ENCODE measurements at places on chromosomes 12 and 14.

GRCh38 chr14:91373591-91374254, 43.9 kb downstream of the CCDC88C start:
- peak; percentile 65 for DNase-seq

DNA sequence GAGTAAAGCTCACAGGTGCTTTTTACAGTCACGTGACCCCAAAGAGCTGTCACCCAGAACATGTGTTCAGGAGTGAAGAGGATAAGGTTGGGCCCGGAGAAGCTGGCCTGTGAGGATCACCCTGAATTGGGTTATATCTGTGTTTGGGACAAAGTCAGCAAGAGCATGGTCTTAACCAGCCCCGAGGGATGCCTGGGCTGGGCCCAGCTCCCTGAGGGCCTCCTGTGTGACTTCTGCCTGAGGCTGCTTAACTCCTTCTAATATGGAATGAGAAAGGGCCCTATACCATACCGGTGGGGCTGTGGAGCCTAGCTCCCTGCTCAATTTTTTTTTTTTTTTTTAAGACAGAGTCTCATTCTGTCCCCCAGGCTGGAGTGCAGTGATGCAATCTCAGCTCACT, 2.5 kb downstream of the CDCA4 start:
- DNase-seq = no peak

- no peak for DNase-seq
These were observed 259.0 kb upstream of the E2F7 start for GRCh38 chr12:77324416-77324762.

- no peak for DNase-seq
These were observed 28.0 kb downstream of the CEP290 start for GRCh38 chr12:88113871-88114270.

DNA sequence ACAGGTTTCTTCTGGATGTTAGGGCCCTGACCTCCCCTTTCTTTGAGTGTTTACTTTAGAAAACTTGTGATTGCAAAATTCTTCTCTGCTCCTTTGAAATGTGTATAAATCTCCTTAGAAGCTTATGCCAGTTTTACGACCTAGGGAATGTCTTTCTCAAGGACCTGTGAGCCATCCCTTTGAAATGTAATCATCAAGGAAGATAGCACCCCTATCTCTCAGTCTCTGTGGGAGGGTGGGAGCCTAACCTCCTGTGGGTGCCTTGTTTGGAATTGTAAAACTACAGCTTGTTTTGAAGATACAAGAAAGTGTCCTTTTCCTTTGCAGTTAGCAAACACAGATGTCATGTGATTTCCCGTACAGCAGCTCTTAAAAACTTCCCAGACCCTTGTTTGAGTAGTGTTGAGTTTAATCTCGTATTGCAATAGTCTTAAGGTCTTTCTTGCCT, 3.3 kb downstream of the OR10AD1 start:
- DNase-seq = no peak

DNA sequence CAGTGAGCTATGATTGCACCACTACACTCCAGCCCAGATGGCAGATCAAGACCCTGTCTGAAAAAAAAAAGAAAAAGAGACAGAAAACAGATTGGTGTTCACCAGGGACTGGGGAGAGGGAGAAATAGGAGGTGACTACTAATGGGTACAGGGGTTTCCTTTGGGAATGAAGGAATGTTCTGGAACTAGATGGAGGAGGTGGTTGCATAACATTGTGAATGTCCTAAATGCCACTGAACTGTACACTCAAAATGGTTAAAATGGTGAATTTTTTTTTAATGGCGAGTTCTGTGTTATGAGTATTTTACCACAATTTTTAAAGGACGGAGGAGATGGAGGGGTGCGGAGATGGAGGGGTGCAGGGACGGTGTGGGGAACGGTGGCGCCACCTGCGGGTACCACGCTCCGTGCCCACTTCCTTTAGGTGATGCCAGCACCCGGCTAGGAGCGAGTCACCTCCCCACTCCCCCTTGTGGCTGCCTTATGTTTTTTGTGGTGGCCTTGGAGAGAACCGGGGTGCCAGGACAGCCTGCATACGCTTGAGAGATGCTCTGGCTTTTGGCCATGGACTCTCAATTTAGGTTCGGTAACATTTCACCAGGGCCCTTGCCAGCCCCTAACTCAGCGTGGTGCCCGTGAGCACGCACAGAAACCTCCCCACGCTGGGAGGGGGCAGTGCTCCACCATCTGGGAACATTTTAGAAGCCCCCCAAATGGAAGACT, 16.1 kb downstream of the UBC start:
- peak; percentile 71 for DNase-seq

DNA sequence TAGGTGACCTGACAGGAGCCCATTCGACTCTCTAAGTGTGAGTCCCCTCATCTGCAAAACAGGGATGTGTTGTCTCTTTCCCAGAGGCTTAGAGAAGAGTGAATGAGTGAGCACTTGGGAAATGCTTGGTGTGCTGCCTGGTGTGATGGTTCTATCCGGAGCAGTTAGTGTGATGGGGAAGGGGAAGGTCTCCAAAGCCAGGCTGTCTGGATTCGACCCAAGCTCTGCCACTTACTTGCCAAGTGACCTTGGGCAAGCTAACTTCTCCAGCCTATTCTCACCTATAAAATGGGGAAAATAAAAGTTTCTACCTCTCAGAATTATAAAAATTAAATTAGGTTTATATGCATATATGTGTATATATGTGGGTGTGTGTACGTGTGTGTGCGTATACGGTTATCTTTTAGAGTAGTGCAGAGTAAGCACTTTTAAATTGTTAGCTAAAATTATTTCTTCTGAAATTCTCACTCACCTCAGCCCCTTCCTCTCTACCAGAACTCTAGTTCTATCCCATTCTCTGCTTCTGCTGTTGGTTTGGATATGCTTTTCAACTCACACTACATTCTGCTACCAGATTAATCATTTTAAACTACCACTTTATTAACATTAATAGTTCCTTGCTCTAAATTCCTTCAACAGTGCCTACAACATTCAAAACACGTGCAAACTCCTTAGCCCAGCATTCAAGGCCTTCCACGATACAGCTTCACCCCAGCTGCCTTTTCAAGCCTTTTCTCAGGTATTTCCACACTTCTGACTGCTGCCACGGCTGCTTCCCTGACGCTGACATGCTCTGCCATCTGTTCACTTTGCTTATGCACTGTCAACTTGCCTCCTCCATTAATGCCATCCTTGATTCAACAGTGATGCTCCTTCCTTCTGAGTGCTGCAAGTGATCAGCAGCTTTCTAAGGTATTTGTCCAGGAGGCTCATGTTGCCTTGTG, 55.3 kb downstream of the DICER1 start:
- no peak for DNase-seq

- DNase-seq = no peak
These were observed 551.2 kb upstream of the SEL1L start for GRCh38 chr14:82084813-82085212.

GRCh38 chr12:105457026-105457425, 126.5 kb downstream of the C12orf75 start:
- DNase-seq = no peak

- no peak for DNase-seq
These were observed 24.5 kb downstream of the SAMD4A start for GRCh38 chr14:54591461-54591860.

GRCh38 chr12:19694627-19695026, 255.3 kb downstream of the AEBP2 start:
- no peak for DNase-seq

- no peak for DNase-seq
These were observed 17.0 kb downstream of the NOC4L start for GRCh38 chr12:132161036-132161781.

DNA sequence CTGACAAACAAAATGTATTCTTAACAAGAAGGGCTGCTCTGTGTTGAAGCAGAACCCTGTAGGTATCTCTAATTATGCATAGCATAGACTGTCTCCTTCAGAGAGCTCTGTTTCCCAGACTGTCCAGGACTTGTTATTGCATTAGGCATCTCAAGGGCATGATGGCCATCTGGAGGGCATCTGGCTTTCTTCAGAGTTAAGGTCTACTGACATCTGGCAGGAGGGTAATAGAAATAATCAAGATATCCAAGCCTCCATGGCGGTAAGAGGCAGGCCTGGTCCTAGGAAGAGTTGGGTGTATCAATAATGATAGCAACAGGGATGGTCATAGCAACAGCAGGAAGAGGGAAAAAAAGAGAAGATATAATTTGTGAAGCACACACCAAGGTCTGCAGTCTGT, 161.2 kb downstream of the TTC8 start:
- no peak for DNase-seq

DNA sequence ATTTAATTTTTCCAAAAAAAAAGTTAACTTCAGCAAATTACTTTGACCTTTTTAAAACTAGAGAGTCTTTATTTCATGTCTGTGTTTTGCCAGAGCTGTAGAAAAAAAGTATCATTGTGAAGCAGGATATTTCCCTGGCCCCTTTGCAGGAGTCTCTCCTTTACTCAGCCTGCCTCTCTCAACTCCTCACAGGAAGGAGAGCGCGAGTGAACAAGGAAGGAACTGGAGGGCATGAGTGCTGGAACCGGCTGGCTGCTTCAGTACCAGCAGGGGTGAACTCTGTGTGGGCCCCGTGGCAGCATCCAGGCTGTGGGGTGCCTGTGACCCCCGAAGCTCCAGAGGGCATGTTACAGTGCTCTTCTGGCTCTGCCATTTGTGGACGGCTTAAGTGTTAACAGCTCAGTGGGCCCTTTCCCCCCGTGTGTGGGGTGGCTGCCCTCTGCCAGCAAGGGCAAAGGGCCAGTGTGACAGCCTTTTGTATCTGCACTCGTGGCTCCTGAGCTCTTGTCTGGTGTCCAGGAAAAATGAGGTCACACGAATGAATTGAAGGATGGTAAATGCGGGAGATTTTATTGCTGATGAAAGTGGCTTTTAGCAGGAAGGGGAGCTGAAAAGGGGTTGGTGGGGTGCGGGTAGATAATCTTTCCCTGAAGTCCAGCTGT, 76.6 kb upstream of the KCNH3 start:
- DNase-seq = no peak

DNA sequence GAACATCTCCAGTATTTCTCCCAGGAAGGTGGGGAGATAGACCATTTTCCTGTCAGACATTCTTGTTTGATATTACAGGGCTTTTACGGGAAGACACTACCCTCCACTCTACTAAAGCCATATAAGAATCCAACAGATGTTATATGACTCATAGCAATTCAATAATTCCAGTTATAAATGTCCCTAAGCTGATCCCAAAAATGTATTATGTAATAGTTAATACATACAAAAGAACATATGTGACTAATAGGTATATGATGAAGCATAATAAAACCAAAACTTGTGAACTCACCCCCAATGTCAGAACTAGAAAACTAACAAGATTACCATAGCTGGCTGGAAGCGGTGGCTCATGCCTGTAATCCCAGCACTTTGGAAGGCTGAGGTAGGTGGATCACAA, 84.2 kb downstream of the EFCAB11 start:
- no peak for DNase-seq

DNA sequence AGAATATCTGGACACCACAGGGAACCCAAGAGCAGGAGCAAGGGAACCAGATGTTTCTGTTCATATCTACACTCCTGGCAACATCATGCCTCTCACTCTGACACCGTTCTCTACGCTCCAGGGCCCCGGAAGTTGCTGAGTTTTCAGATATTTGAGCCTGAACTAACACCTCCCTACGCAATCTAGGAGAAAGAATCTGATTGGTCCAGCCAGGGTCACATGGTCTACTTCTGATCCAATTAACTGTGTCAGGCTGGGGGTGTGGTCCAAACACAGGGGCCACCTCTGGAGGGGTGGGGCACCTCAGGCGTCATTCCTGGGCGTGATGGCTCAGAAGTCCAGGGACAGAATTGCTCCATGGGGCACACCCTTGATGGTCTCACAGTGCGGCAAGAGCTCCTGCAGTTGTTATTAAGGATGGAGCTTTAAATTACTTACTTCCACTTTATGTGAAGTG, 165.5 kb downstream of the PTPN11 start:
- DNase-seq = no peak

DNA sequence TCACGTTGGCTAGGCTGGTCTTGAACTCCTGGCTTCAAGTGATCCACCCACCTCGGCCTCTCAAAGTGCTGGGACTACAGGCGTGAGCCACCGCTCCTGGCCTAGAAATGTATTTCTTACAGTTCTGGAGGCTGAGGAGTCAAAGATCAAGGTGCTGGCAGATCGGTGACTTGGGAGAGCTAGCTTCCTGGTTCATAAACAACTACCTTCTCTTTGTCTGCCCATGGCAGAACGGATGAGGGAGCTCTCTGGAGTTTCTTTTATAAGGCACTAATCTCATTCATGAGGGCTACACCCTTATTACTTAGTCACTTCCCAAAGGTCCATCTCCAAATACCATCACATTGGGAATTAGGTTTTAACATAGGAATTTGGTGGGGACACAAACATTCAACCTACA, 38.9 kb downstream of the SLC17A8 start:
- no peak for DNase-seq

GRCh38 chr12:6896846-6897435, 7.7 kb upstream of the LRRC23 start:
- DNase-seq = no peak

DNA sequence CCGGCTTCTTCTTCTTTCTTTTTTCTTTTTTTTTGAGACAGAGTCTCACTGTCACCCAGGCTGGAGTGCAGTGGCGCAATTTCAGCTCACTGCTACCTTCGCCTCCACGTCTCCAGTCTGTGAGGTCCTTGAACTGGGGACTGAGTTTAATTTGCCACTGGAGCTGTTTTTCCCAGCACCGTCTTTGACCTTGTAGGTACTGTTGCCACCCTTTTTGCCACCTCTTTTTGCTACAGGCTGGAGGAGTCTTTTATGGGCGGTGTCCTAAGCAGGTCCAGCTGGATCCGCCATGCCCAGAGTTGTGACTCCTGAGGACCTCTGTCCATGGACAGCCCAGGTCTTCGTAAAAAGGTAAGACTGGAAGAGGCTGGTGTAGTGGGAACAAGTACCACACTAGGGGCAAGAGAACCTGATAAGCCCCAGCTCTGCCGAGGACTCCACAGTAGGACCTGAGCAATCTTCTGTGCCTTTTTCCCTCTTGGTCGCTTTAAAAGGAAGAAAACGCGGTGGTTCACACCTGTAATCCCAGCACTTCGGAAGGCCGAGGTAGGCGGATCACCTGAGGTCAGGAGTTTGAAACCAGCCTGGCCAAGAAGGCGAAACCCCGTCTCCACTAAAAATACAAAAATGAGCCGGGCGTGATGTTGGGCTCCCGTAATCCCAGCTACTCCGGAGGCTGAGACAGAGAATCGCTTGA, 946 bp downstream of the RNU4-2 start:
- DNase-seq = peak; percentile 77
